ENCODE measurements at places on chromosomes 4 and X. TPM values are rescaled to one million over a fixed set of nuclear protein-coding genes. Genes with fewer than 3 reads are reported as not detected.

Gene SYN1
- total RNA-seq, result not detected

Gene BGN
- 479 TPM for total RNA-seq

Gene RASGEF1B
- not detected for total RNA-seq

Gene F8A1
- 19.8 TPM for total RNA-seq

Gene MAB21L2
- not detected for total RNA-seq

Gene NPFFR2
- total RNA-seq, result 0.23 TPM

Gene KLB
- total RNA-seq, result not detected

Gene APLN
- 466 TPM for total RNA-seq

Gene CLDN34
- total RNA-seq, result 0.46 TPM

Gene ATP8A1
- 11.5 TPM for total RNA-seq

Gene S100P
- not detected for total RNA-seq

Gene USP17L18
- total RNA-seq, result not detected

Gene TMA16
- total RNA-seq, result 41.1 TPM

Gene FGA
- not detected for total RNA-seq

Gene SHOX
- not detected for total RNA-seq

Gene BTC
- total RNA-seq, result not detected

Gene CXCL11
- 1.1 TPM for total RNA-seq

Gene LAGE3
- total RNA-seq, result 17.8 TPM

Gene ALPK1
- total RNA-seq, result 5.5 TPM

Gene SMIM43
- not detected for total RNA-seq

Gene NSG1
- 1.0 TPM for total RNA-seq

Gene ZIC3
- total RNA-seq, result not detected

Gene EDA2R
- total RNA-seq, result 1.9 TPM

Gene NIPAL1
- 1.7 TPM for total RNA-seq

Gene DUX4
- not detected for total RNA-seq

Gene CC2D2A
- total RNA-seq, result 22.4 TPM

Gene PTPN13
- 2.2 TPM for total RNA-seq

Gene GLOD5
- total RNA-seq, result not detected

Gene MORF4L2
- 414 TPM for total RNA-seq

Gene MEPE
- total RNA-seq, result not detected

Gene PAGE1
- not detected for total RNA-seq

Gene TCEAL6
- total RNA-seq, result not detected

Gene CCKAR
- total RNA-seq, result not detected

Gene ASMTL
- 27.1 TPM for total RNA-seq

Gene SCRG1
- total RNA-seq, result not detected

Gene MAGEA3
- total RNA-seq, result not detected

Measured in endothelial cell of umbilical vein (primary cell).